ENCODE measurements at places on chromosomes 7 and 10.

- no peak for DNase-seq
These were observed 6.4 kb downstream of the SLIT1 start for GRCh38 chr10:97179311-97179710.

DNA sequence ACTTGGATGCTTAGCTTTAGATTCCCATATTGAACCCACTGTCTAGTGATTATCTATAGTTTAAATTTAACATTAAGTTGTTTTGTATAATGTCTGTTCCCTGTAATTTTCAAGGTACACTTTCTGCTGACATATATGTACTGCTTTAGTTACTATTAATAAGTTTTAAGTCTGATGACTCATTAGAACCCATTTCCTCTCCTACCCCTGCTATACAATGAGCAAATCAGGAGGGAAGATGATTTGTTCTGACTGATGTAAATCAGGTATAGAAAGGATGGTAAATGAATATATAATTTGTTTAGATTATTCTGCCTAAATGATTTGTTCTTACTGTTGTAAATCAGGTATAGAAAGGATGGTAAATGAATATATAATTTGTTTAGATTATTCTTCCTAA, 691.8 kb downstream of the NXPH1 start:
- DNase-seq: no peak

DNA sequence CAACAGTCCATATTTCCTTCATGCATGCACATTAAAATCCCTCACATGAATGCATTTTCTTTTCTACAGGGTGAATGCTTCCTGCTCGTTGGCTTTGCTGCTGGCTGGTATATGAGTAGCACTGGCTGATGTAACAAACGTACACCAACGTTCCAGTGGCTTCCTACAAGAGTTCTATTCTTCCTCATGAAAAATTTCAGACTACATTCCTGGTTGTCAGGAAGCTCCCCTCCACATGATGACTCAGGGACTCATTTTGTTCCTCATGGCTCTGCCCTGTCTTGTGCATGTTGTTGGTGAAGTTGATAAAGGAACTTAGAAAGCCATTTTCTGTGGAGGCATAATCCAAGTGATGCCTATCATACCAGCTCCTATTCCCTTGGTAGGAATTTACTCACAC, 470.7 kb upstream of the KLF6 start:
- DNase-seq: no peak

GRCh38 chr10:21385996-21386585, 139.4 kb downstream of the SKIDA1 start:
- no peak for DNase-seq

GRCh38 chr10:124497196-124497881, 35.7 kb downstream of the LHPP start:
- DNase-seq: no peak

DNA sequence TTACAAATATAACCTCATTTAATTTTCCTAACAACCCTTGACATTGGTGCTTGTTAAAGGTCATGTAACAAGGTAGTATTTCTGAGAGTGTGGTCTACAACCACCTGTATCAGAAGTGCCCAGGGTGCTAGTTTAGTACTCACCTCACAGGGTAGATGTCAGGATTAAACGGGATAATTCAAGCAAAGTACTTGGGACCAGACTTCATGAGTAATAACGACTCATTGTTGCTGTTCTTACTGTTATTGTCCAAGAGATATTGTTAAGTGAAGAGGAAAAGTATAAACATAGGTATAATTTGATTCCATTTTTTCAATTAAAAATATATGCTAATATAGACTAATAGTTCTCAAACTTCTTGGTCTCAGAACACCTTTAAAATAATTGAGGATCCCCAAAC, 179.3 kb downstream of the WNT2 start:
- no peak for DNase-seq

GRCh38 chr10:110637558-110638053, 6.5 kb upstream of the RBM20 start:
- no peak for DNase-seq

DNA sequence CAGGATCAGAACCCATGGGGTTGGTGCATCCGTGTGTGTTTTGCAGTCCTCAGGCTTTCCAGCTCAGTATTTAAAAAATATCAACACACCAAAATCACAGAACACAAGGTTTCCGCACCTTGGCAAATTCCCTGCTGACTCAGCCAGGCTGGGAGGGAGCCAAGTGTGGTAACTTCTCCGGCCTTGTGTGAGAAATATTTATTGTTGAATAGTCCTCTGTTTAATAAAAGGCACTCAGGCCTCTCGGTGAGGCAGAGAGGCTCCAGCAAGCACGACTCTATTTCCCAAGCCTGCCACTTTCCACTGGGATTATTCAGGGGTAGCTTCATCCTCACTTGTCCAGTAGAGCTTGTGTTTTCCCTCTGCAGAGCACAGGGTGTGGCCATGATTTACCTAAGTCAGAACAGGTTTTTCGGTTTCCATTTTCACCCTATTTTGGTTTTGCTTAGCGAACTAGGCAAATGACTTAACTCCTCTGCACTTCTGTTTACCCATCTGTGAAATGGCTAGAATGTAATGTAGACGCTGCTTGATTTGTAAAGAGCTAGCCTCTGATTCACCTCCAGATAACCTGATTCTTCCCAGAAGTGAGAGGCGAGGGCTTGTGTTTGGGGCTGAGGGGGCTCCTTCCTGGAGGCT, 13.0 kb upstream of the CHST15 start:
- DNase-seq: no peak

DNA sequence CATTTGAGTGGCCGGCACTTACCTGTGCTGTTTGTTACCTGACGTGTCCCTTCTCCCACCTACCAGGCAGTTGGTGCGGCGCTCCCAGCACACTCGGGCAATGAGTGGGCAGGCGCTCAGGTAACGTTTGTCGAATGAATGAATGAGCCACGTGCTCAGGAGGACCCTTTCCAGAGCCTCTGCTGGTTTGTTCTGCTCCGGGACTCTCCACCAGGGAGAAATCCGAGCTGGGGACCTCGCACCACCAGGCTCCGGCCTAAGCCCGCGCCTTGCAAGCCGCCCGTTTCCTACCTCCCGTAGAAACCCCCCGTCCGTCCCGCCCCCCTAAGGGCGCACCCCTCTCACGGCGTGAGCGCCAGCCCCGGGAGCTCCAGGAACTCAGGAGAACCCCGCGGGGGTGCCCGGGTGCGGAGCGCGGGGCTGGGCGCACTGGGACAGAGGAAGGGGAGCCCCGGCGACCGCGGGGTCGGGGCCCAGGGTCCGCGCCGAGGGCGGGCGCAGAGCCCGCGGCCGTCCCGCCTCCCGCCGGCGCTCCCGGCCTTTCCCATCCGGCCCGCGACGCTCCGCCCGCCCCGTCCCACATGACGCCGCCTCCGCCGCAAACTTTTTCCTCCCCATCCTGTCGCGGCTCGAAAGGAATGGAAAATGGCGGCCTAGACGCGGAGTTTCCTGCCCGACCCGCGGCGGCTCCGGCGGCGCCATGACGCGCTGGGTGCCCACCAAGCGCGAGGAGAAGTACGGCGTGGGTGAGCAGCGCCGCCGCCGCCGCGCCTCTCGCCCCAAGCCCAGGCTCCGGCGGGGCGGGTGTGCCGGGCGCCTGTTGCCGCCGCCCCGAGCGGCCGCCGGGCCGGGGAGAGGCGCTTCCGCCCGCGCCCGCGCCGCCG, at the start of gene DOCK1:
DOCK1 (plus strand) TSS at position 611 of the 884 bp plus-strand sequence; CDS start at position 701, 90 bp downstream.
- no peak for DNase-seq

DNA sequence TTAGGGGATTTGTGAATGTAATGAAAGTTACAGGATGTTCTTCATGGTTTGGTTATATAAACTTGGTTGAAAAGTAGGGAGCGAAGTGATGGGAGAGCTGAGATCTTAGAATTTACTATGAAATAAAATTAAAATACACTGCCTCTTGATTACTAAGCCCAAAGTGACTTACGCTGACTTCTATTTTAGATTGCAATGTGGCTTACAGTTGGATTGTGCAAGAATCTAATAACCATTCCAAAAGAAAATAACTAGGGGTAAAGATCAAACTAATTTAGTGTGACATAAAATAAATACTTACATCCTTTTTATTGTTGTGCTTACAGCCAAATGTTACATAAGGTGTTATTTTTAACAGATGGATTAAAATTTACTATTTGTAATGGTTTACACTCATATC, 15.3 kb downstream of the WNT16 start:
- no peak for DNase-seq

DNA sequence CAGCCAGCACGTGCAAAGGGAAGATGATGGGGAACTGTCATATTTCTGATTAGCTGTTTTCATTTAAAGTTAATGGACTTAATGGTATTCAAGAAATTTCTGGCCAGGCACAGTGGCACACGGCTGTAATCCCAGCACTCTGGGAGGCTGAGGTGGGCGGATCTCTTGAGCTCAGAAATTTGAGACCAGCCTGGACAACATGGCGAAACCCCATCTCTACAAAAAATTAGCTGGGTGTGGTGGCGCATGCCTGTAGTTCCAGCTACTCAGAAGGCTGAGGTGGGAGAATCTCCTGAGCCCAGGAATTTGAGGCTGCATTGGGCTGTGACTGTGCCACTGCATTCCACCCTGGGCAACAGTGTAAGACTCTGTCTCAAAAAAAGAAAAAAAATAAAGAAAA, 18.7 kb downstream of the STN1 start:
- DNase-seq: no peak

DNA sequence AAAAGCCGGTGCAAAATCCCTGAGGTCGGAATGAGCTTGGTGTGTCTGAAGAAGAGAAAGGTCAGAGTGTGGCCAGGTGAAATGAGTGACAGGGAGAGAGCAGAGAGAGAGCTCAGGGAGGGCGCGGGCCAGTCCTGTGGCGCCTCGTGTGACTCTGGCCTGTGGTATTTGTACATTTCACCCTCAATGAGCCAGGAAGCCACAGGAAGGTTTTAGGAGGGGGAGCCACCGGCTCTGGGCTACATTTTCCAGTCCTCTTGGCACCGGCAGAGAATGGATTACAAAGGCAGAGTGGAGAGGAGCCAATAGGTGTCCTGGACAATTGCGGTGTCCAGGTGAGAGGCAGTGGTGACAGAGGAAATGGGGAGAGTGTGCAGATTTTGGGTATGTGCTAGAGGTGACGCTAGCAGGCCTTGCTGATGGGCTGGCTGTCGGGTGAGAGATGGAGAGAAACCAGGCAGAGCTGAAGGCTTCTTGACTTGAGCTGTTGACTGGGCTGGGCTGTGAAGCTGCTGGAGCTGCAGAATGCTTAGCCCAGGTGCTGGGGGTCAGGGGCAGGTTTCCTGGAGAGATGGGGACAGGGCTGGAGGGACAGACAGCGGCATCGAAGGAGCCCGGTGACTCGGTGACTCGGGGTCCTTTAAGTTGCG, 38.1 kb downstream of the COL13A1 start:
- no peak for DNase-seq

GRCh38 chr7:64516451-64516850, 46.4 kb downstream of the ZNF680 start:
- DNase-seq: no peak

DNA sequence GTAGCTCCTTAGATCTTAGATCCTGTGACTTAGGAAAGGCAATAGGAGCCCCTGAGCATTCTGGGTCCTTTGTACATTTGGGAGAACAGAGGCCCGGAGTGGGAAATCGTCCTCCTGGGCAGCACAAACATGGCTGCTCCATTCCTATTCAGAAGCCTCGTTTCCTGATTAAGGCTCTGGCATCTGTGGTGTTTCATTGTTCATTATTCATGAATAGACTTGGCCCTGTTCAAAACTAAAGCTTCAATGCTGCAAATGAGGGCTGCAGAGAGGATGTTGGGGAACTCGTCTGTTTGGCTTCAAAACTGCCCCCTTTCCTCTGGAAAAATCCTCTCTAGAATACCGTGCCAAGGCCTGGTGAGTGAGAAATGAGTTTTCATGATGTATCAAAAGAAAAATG, 3.4 kb upstream of the HTRA1 start:
- DNase-seq: no peak

All from stimulated activated CD8-positive, alpha-beta memory T cell treated with anti-CD3 and anti-CD28 coated beads, Interleukin-2, amount 100 ng/mL, for 1 hour (primary cell).